ENCODE measurements at places on chromosomes 11 and 22. TPM values are rescaled to one million over a fixed set of nuclear protein-coding genes. Genes with fewer than 3 reads are reported as not detected.

The LIF gene
- total RNA-seq, result 0.16 TPM

The PHLDA2 gene
- total RNA-seq, result not detected

The TLCD5 gene
- 9.7 TPM for total RNA-seq

The PACSIN3 gene
- total RNA-seq, result 198 TPM

The BUD13 gene
- 7.1 TPM for total RNA-seq

GRCh38 chr11:129061492-129062230, 119.0 kb upstream of the TP53AIP1 start:
- H3K4me3 ChIP-seq, result no peak overlapping the region
- no peaks in the 10 kb centered on the region for H3K27me3 ChIP-seq
- DNase-seq, result no peak
- peaks cover 26% of the 10 kb centered on the region for H3K36me3 ChIP-seq
- no peak overlapping the region for H3K27ac ChIP-seq

DNA sequence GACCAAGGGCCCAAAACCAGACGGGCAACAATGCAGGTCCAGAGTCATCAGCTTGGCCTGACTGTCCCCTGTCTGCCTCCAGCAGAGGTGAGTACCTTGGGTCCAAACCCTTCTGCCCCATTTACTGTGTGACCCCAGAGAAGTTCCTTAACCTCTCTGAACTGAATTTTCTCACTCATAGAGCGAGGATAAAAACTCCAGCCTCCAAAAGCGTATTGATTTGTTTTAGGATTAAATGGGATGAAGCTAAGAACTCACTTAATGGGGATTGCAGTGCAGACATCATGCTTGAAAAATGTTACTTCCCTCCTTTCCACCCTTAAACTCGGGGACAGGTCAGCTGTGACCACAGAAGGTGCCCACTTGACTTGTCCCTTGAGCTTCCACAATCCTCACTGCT, 22.6 kb downstream of the IGLL1 start:
- H3K4me1 ChIP-seq, result no peaks in the 10 kb centered on the region
- H3K27me3 ChIP-seq, result peaks cover 92% of the 10 kb centered on the region
- no peak overlapping the region for H3K4me3 ChIP-seq
- no peak overlapping the region for H3K27ac ChIP-seq
- no peaks in the 10 kb centered on the region for H3K36me3 ChIP-seq

GRCh38 chr11:70111269-70112016, 33.3 kb downstream of the ANO1 start:
- H3K4me3 ChIP-seq, result no peak overlapping the region
- peak; percentile 69 for DNase-seq
- no peaks in the 10 kb centered on the region for H3K27me3 ChIP-seq
- H3K27ac ChIP-seq, result peak overlapping the region; percentile 75

GRCh38 chr22:36929621-36930020, 16.2 kb downstream of the CSF2RB start:
- H3K36me3 ChIP-seq, result no peaks in the 10 kb centered on the region
- H3K27ac ChIP-seq, result no peak overlapping the region
- DNase-seq, result no peak
- no peak overlapping the region for H3K4me3 ChIP-seq
- H3K4me1 ChIP-seq, result no peaks in the 10 kb centered on the region
- peaks cover 56% of the 10 kb centered on the region for H3K27me3 ChIP-seq

The MICALL1 gene
- total RNA-seq, result 14.8 TPM

DNA sequence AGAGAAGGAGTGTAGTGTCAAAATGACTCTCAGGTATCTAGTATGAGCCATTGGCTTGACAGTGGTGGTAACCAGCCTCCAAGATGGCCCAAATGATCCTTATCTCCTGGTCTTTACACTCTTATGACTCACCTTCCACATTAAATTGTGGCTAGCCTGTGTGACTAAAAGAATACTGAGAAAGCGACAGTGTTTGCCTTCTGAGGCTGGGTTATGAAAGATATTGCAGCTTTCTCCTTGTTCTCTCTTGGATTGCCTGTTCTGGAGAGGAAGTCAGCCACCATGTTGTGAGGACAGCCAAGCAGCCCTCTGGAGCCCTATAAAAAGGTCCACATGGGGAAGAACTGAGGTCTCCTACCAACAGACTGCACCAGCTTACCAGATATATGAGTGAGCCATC, 15.8 kb downstream of the C11orf71 start:
- H3K27ac ChIP-seq, result no peak overlapping the region
- H3K36me3 ChIP-seq, result no peaks in the 10 kb centered on the region
- H3K4me1 ChIP-seq, result peaks cover 13% of the 10 kb centered on the region

- H3K27ac ChIP-seq, result no peak overlapping the region
- H3K27me3 ChIP-seq, result no peaks in the 10 kb centered on the region
- H3K4me1 ChIP-seq, result no peaks in the 10 kb centered on the region
- no peaks in the 10 kb centered on the region for H3K36me3 ChIP-seq
Observed at GRCh38 chr11:11735586-11735985, 106.2 kb upstream of the USP47 start.

The PGA4 gene
- 1.3 TPM for total RNA-seq

- no peak overlapping the region for H3K27ac ChIP-seq
- no peak overlapping the region for H3K4me3 ChIP-seq
- no peaks in the 10 kb centered on the region for H3K4me1 ChIP-seq
Observed at GRCh38 chr11:122405547-122406341, 249.8 kb upstream of the UBASH3B start.

GRCh38 chr11:87477321-87477720, 439.6 kb downstream of the TMEM135 start:
- no peak for DNase-seq
- no peak overlapping the region for H3K4me3 ChIP-seq
- H3K27ac ChIP-seq, result no peak overlapping the region
- no peaks in the 10 kb centered on the region for H3K27me3 ChIP-seq
- no peaks in the 10 kb centered on the region for H3K36me3 ChIP-seq

The MUC5AC gene
- total RNA-seq, result not detected

The OR51B4 gene
- not detected for total RNA-seq

Data from left ventricle myocardium inferior (tissue), 1 donor.